T-helper 1 cell (primary cell): ENCODE measurements at places on chromosomes 13 and 19.

GRCh38 chr19:13169769-13170168 lies 19.6 kb downstream of the IER2 start:
- no peak for DNase-seq

DNA sequence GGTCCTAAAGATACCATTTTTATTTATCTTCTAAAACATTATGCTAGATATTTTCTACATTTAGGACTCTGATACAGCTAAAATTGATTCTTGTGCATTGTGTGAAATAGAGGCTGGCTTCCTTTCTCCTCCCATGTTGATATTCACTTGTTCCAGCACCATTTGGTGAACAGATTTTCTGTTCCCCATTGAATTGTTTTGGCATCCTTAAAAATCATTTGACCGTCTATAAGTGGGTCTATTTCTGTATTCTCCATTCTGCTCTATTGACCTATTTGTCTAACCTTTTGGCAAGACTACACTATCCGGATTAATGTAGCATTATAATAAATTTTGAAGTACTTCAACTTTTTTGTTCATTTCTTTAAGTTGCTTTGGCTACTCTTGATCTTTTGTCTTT lies 2689.2 kb downstream of the PCDH9 start:
- no peak for DNase-seq

DNA sequence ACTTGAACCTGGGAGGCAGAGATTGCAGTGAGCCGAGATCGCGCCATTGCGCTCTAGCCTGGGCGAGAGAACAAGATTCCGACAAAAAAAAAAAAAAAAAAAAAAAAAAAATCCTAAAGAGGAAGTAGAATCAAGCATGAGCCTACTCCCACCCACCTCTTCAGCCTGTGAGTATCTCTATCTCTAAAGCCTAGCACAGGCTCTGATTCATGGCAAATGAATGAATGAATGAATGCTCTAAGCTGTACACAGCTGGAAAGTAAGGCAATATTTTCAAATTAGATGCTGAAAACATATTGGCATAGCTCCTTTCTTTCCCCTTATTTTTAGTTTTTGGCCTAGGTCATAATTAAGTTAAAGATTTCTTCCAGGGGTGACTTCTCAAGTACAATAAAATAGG lies 35.7 kb upstream of the FAM216B start:
- no peak for DNase-seq

DNA sequence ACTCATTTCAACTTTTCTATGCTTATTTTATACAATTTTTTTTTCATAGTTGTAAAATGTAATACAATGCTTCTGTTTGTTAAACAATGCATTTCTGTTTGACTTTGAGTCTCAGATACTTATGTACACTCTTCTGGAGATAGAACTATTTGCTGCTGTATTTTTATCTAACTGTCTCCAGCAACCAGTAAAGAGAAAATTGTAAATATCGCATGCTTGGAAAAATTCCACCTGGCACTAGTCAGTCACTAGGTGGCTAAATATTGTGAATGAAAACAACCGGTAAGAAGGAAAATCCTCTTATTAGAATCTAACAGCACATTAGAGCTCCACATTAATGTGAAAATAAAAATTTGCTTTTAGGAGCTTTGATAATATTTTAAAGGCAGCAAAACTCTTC lies 876.5 kb downstream of the PCDH9 start:
- no peak for DNase-seq

DNA sequence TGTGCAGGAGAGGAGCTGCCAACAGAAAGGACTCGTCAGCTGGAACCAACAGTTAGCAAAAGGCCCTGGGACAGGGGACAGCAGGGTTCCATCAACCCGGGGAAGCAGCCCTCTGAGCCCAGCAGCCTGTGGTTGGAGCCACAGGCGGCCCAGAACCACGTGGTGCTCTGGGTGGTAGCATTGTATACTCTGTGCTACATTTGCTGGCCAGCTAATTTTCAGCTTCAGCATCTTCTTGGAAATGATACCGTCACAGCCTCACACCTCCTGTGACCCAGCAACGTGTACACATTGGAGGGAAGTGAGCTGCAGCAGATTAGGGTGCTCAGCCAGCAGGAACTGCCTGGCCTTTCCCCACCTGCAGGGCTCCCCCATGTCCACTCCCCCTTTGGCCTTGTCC lies 13.1 kb upstream of the MTIF3 start:
- DNase-seq = no peak

DNA sequence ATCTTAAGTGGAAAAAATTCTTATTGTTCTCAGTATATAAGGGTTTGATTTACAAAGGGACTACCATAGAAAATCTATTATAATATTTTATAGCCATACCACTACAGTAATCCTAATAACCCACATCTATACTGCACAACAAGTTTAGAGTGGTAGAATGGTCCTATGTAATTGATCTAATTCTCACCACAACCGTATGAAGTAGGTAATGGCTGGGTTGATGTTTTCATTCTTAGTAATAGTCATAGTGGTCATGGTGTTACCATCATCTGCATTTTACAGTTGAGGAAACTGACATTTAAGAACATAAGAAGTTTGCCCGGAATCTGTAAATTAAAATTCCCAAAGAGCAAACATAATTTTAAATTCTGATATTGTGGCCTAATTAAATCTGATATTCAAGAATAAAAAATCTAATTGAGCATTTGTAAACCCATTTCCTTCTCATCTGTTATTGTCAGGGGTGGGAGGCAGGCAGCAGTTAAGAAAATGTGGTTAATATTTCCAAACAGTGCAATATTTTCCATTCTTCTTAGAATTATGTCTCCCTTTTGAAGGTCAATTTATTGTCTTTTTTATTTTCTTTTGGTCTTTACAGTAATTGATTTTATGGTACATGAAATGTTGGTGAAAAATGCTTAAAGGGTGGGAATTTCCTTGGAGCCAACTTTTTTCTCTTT lies 65.6 kb downstream of the DHRS12 start:
- no peak for DNase-seq

GRCh38 chr19:328025-328505 lies 16.5 kb downstream of the MIER2 start:
- no peak for DNase-seq

GRCh38 chr19:55538132-55538531 lies 1.2 kb upstream of the SBK2 start:
- DNase-seq = no peak

GRCh38 chr19:58305932-58306323 lies 751 bp downstream of the ERVK3-1 start:
- peak; percentile 19 for DNase-seq

GRCh38 chr19:9945319-9945966 lies 9.1 kb upstream of the OLFM2 start:
- DNase-seq = no peak

DNA sequence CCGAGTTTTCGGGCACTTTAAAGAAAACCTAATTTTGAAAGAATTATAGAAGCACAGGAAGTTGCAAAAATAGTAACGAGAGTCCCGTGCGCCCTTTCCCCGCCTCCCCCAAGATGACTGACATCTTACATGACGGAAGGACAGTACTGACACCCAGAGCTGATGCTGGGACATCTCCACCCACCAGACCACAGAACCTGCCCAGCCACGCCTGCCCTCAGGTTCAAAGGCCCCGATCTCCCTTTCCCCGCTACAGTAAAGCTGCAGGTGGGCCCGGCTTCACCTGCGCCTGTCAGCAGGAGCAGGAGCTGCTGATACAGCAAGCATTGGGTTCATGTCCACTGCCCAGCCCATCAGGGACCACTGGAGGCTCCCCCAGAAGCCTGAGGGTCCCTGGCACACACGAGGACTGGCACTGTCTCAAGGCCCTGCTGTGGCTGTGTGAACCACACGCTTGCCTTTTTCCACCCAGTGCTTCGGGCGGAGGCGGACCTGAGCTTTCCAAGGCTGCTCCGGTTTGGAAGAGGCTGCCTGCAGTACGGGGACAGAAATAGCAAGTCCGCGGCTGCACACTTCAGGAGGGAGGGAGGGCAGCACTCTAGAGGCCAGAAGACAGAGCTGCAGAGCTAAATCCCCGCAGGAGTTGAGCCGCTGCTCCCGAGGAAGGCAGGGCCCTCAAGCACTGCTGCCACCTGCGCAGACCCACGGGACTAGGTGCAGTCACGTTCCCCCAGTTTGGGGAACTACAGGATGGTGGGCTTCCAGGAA lies 8.7 kb downstream of the MAP2K2 start:
- peak; percentile 73 for DNase-seq

GRCh38 chr19:2926341-2927031 lies 18.3 kb downstream of the ZNF77 start:
- no peak for DNase-seq

DNA sequence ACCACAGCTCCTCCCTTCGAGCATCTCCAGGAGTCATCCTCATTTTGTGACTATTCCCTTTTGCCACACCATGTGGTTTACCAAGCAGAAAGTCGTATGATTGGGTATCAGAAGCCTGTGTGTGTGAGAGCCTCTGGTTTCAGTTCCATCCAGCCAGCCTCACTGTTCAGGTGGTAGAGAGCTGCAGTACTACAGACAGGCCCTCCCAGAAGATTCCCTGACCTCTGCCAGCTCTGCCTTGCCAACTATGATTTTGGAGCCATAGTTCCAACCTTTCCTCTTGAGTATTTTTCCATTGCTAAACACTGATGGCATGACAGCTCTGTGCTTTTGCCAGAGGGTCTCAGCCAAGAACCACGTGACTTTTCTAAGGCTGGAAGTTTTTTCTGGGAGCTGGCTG lies 82.5 kb downstream of the DHRS12 start:
- no peak for DNase-seq

- DNase-seq = no peak
These were observed 1359.0 kb downstream of the OLFM4 start for GRCh38 chr13:54387625-54388024.

DNA sequence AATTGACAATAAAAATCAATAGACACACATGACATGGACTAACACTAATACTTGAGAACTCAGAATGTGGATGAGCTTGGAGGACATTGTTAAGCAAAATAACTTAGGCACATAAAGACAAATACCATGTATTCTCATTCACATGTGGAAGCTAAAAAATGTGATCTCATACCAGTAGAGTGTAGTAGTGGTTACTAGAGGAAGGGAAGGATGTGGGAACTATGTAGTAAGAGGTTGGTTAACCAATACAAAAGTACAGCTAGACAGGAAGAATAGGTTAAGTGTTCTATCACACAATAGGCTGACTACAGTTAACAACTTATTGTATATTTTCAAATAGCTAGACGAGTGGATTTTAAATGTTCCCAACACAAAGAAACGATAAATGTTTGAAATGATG lies 415.8 kb upstream of the KLF12 start:
- DNase-seq = no peak

DNA sequence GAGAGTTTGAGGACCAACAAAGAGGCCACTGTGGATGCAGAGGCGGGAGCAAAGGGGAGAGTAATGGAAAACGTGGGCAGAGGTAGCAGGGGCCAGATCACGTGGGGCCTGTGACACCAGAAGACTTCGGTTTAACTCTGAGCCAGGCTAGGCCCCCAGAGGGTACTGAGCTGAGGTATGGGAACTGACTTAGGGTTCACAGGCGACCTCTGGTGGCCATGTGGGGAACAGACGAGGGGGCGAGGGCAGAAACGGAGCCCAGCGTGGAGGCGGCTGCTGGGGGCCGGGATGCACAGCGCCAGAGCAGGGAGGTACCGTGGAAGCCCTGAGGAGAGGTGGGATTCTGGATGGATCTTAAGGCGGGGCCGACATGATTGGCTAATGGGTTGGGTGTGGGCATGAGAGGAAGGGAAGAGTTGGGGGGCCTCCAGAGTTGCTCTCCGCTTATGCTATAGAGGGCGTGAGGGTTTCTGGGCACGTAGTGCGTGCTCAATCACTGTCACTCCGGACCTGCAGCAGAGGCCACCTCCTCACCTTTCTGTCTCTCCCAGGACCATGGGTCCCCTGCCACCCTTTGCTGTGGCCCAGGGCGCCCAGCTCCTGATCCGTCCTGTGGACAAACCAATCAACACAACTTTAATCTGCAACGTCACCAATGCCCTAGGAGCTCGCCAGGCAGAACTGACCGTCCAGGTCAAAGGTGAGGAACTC lies 13.7 kb downstream of the PVR start:
- DNase-seq = peak; percentile 56

- DNase-seq = no peak
These were observed 8.5 kb upstream of the UBE2L5 start for GRCh38 chr13:30413842-30414241.

DNA sequence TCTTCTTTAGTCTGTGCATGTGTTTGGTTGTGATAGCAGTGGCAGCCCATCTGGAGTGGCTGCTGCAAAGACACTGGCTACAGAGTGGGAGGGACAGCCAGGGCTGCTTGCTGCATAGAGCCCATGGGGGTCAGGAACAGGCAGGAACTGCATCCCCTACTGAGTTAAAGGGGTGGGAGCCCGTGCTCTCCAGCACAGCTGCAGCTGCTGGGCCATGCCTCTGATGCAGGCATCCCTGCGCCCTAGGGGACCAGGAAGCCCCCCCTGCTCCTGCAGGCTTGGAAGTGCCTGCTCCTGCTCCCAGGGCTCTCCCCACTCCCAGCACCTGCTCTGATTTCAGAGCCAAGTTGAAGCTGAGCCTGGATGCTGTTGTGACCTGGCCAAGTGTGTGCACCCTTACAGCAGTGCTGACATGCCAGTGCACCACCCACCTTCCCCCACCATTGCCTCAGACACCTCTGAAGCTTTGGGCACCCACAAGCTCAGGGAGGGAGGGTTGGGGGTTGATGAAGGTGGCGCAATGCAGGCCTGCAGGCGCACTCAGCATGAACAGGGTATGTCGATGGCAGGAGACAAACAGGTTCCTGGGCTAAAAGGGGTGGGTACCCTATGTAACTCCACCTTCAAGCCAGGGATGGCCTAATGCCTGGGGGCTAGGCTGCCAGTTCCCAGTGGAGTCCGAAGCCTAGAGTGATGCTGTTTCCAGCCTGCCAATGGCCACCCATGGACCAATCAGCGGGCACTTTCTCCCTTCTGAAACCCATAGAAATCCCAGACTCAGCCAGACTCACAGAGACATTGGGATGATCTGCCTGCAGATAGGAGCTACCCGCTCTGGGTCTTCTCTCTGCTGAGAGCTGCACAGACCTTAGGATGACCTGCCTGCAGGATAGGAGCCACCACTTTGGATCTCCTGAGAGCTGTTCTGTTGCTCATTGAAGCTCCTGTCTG lies 919.9 kb upstream of the MIR17HG start:
- no peak for DNase-seq

GRCh38 chr13:68588623-68589022 lies 1358.5 kb upstream of the PCDH9 start:
- DNase-seq = no peak

- DNase-seq = no peak
These were observed 38.2 kb upstream of the SIAH3 start for GRCh38 chr13:45889590-45890243.

GRCh38 chr19:38974624-38975213 lies 823 bp downstream of the FBXO17 start:
- DNase-seq = no peak

GRCh38 chr13:59584761-59585670 lies 578.7 kb downstream of the DIAPH3 start:
- no peak for DNase-seq
